ENCODE measurements at places on chromosomes 5 and 9. TPM values are rescaled to one million over a fixed set of nuclear protein-coding genes. Genes with fewer than 3 reads are reported as not detected.

DNA sequence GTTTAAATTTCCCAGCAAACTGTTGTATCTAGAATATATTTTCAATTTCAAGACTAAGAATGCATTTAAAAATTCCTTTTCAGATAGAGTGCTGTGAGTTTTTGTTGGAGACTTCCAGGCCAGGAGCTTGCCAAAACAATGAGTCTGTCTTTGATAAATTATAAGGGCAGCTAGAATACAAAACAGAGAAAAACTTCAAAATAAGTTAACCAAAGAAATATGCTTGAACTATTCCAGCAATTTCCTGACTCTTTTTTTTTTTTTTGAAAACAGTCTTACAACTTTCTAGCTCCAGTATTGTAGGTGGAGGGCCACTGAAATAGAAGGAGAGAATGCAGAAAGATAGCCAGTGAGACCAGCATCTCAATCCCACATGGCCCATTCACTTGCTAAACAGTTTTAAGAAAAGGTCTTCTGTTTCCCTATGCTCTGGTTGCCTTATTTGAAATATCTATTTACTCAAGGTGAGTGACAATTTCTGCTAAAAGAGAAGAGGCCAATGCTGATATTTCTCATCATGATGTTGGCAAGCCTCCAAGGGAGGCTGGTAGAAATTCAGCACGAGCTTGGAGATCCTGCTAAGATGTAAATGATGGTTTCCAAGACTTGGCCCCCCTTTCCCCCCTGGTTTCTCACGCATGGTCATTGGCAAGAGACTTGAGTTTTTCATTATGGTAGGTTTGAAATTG, 103.2 kb downstream of the USP20 start:
- DNase-seq, result no peak

DNA sequence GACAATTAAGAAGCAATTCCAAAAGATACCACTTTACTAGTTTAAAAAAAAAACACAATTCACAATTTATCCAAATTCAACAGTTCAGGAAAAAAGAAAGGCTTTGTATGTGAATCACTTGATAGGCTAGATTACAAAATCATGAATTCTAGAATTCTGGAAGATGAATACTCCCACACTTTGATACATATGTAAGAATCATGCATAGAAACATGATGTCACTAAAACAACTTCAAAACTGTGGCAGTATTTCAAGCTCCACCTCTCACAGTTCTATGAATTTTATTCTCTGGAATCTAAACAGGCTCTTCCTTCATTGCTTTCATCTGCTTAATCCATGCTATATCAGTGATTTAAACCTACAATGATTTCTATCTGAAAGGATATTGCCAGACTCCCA, 51.0 kb downstream of the GNAQ start:
- no peak for DNase-seq

DNA sequence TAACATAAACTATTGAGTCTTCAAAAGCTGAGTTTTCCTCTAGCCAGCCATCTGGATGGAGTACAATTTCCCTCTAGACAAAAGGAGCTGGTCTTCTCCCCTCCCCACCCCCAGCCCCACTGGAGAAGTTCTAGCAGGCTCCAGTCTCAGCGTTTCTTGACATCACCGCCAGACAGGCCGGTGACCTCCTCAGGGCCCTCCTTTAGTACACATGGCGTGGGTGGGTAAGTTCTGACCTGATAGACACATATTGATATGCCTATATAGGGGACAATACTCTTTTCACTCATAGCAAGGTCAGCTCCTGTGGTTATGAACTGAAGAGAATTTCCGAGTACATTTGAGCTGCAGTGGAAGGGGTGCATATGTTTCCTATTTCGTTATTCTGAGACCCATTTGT, 27.2 kb downstream of the DNAI1 start:
- DNase-seq, result no peak

SPATA31E1 gene
- not detected for total RNA-seq

GRCh38 chr5:68330574-68330973, 115.0 kb downstream of the PIK3R1 start:
- no peak for DNase-seq

PPP3R2 gene
- total RNA-seq, result not detected

DNA sequence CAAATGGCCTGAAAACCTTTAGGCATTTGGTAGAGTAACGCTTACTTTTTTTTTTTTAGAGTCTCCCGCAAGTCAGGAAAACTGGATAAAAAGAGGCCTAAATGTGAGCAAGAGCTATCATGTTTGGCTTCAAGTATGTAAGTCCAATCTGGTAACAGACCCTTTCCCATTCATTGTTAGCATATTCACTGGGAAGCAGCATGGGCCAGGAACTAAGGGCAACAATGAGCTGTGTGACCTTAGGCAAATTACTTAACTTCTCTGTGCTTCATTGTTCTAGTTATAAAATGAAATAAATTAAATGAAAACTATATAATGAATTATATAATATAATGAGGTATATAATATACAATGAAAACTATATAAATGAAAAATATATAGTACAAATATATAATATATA, 114.3 kb upstream of the PCA3 start:
- no peak for DNase-seq

DNA sequence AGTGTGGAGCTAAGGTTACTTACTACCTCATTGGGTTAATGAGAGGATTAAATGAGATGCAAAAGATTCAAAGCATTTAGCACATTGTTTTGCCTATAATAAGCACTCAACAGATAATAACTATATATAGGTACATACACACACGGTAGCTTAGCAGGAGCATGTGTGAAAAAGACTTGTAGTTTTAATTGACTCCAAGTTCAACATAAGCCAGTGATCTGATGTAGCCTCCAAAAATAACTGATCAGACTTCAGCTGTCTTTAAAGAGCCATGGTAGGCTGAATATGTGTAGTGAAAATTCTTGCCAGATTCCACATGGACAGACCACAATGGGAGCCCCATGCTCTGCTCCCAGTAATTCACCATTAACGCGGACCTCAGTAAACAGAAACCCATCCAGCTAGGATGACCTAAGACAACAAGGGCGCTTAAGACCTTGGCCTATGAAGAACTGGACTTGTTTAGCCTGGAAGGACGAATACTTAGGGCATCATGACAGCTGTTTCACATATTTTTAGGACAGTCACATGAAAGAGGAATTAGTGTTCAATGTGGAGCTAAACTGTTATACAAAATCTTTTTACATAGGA, 115.1 kb upstream of the ZNF366 start:
- no peak for DNase-seq

DNA sequence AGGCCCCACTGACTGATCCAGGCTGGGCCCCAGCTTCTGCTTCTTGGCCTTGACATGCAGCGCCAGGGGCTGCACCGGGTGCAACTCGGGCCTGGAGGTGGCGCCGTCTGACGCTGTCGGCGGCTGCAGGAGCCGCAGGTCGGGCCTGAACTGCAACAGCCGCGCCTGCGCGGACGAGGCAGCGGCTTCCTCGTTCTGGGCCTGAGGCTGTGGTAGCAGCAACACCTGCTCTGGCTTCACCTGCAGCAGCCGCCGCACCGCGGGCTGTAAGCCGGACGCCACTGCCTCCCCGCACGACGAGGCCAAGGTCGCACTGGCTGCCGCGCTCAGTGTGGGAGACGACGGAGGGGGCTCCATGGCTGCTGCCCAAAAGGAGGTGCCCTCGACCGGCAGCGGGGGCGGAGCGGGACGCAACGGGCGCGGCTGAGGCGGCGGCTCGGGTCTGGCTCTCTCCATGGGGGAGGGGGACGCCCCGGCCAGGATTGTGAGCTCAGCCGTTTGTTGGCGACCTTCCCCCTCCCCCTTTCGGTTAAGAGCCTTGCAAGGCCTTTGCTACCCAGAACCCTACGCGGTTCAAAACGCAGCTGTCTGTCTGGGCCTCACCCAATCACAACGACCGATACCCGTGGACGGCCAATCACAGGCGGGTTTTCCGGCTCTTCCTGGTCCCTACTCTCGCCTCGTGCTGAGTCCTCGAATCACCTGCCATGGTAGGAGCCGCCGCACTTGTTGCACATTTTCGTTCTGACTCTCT, 438 bp downstream of the SOX30 start:
- peak; percentile 86 for DNase-seq

- DNase-seq, result no peak
Measured at GRCh38 chr5:110323357-110323756, 403.1 kb downstream of the TMEM232 start.

- DNase-seq, result peak; percentile 7
Measured at GRCh38 chr5:1525624-1526189, 1.9 kb upstream of the LPCAT1 start.

LHX6 gene
- total RNA-seq, result 1.4 TPM

DNA sequence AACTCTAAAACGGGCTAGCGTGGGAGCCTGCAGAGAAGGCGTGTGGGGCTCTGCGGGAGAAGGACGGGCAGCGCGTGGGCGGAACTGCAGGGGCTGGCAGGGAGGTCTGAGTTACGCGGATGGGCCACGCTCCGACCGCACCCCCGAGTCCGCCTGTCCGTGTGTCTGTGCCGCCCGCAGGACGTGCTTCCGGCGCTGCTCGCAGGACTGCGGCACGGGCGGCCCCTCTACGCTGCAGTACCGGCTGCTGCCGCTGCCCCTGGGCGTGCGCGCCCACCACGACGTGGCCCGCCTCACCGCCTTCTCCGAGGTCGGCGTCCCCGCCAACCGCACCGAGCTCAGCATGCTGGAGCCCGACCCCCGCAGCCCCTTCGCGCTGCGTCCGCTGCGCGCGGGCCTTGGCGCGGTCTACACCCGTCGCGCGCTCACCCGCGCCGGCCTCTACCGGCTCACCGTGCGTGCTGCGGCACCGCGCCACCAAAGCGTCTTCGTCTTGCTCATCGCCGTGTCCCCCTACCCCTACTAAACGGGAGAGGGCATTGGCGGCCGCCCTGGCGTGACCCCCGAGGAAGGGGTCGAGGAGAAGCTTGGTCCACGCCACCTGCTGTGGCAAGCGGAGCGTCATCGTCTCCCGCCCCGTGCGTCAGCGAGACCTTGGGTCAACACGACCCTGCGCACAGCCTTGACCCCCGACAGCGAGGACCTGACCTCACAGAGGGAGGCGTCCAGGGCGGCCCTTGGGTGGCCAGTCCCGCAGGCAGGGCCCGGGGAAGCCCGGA, 11.4 kb upstream of the ASS1 start:
- DNase-seq, result no peak

ITGA2 gene
- total RNA-seq, result 1.5 TPM

ST8SIA4 gene
- total RNA-seq, result 6.0 TPM

GRCh38 chr5:120771202-120771601, 307.1 kb downstream of the PRR16 start:
- no peak for DNase-seq
